ENCODE measurements at places on chromosomes 6 and 20.

GRCh38 chr20:47232518-47232917 lies 124.0 kb downstream of the ZMYND8 start:
- no peak for DNase-seq

DNA sequence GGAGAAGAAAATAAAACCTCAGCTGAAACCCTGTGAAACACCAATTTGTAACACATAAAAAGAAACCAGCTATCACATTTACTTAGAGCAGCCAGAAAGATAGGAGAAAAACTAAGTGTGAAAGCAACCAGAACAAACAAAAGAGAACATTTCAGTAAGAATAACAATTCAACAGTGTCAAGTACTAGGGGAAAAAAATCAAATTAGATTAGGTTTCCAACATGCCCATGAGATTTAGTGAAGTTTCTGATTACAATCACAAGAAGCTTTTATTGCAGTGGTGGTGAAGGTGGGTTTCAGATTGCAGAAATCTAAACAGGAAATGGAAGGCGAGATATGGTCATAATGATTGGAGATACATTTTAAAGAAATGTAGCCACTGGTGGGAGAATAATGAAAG lies 22.1 kb upstream of the TRDN start:
- no peak for DNase-seq

- no peak for DNase-seq
Observed at GRCh38 chr20:50804437-50805348, 9.8 kb downstream of the BCAS4 start.

GRCh38 chr6:111263837-111264236 lies 176.5 kb downstream of the SLC16A10 start:
- no peak for DNase-seq

- DNase-seq, result no peak
Observed at GRCh38 chr6:88775866-88776571, 187.4 kb downstream of the RNGTT start.

DNA sequence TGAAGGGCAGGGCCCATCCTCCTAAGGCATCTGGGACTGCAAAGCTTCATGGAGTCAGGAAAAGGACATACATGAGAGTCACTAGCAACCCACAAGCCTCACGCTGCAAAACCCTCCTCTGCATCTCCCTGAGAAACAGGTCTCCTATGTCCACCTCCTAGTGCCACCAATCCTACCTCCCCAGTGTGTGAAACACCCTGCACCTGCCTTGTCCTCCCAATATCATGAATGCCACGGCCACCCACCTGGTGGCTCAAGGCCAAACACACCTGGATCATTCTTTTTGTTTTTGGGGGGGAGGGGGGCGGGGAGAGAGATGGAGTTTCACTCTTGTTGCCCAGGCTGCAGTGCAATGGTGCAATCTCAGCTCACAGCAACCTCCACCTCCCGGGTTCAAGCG lies 90.5 kb downstream of the ZMYND8 start:
- no peak for DNase-seq

GRCh38 chr6:169074526-169074925 lies 179.1 kb downstream of the THBS2 start:
- no peak for DNase-seq

DNA sequence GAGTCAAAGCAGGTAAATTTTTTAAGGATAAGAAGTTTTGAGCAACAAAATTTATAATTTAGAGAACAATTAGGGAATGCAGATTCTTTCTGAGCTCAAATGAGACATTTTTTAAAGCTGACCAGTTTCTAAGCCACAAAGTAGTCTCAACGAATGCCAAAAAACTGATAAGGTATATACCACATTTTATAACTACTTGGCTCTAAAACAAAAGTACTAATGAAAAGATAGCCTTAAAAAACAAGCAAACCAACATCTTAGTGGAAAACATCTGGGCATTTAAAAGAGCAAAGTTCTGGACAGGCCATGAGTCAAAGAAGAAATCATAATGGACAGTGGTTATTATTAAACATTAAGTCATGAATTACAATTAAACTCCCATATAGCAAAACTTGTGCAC lies 23.2 kb upstream of the RNF146 start:
- DNase-seq, result no peak

DNA sequence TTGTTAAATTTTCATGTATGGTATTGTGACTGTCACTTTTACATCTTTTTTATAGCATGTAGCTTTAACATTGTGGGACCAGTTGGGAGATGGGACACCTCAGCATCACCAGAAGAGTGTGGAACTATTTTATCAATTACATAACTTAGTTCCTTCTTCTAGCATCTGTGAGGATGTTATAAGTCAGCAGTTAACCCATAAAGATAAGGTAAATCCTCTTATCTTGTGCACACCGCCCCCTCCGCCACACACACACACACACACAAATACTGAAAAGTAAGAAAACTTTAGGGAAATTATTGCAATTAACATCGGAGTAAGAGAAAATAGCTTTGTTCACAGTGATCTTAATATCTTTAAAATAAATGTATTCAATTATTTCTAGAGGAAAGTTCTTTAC lies 60.9 kb downstream of the PGM3 start:
- DNase-seq, result no peak

DNA sequence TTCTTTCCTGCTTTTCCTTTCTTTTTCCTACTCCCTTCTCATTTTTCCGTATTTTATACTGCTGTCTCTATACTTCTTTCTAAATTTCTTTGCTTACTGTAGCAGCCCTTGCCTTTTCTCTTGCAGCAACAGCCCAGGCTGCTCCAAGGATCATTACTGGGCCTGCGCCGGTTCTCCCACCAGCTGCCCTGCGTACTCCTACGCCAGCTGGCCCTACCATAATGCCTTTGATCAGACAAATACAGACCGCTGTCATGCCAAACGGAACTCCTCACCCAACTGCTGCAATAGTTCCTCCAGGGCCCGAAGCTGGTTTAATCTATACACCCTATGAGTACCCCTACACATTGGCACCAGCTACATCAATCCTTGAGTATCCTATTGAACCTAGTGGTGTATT lies 148.8 kb downstream of the QKI start:
- no peak for DNase-seq

DNA sequence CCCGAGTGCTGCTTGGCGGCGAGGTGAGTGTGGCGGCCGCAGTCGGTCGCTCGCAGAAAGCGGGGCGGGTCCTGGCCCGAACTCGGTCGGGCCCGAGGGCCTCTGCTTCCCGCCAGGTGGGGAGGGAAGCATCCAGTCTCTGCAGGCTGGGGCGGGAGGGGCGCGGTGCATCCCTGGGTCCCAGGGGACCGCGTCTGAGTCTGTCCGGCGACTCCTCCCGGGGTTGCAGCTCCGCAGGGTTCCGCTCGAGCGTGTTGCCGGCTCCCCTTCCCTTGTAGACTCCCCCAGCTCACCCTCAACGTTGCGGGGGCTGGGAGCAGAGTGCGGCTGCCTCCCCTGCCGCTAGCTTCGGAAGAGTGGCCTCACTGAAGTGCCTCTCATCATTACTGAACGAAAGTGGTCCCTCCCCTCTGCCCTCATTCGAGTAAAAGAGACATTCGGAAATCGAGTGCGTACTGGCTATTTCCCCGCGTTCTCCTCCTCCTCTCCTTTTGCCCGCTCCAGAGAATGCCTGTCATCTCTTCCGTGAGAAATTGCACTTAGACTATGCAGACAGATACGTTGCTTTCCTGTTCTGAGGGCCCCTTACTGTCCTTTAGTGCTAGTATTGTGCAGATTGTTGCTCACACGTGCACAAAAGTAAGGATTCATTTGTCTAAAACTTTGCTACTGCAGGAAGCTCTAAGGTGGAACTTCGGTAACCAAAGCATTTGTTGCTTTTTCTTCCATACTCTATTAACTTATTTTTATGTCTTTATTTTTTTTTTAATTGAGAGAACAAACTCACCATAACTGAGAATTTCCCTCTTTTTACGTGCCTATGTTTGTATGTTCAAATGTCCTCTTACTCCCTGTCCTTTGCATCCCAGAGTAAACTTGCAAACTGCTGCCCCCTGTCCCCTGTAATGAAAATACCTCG lies 751 bp downstream of the MAP3K4 start:
- DNase-seq, result peak; percentile 44

GRCh38 chr6:161679980-161680538 lies 406.2 kb upstream of the AGPAT4 start:
- no peak for DNase-seq

GRCh38 chr6:17705778-17706579 lies 746 bp downstream of the NUP153 start:
- no peak for DNase-seq

DNA sequence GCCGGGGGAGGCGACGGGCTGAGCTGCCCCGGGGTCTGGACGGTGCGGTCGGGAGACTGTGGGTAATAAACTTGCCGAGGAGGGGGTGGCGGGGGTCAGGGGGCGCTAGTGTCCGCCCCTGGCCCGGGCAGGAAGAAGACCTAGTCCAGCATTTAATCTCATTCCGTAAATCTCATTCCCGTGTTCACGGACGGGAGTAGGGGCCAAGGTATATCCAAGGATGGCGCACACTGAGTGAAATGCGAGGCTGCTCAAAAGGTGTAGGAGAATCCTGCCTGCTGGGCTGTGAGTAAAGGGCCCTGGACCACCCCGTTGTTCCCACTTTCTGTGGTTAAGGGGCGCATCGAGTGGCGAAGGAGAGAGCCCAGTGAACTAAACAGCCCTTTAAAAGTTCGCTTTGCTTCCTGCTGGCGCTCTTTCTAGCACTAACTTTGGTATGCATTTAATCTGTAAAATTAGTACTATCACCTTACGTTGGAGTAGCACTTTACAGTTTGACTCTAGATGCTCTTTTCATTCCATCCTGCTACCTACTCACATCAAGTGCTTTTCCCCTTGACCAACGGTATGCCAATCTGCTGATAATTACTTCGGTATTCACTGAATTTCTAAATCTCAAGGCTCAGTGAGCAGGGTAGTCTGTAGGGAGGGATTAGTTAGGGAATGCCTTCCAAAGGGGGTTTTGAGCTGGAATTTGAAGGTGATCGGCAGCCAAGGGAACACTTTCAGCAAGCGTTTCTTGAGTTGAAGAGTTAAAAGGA lies 730 bp downstream of the PARD6B start:
- no peak for DNase-seq

DNA sequence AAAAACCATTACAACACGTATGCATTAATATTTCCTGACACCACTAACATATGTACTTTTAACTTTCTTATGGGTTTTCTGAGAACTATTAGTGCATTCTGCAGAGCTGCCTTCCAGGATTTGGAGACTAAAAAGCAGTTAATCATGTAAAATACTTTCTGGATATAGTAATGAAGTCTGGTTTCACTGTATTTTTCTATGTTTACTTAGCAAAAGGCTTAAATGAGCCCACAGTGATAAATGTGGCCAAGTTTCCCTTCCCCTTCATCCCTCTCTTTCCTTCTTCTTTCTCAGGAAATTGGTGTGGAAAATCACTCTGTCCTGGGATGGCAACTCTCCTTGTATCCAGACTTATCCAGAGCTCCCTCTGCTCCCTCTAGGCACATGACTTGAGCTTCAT lies 29.7 kb upstream of the ENPP1 start:
- no peak for DNase-seq

GRCh38 chr6:77456531-77457248 lies 6.6 kb downstream of the HTR1B start:
- DNase-seq, result no peak

DNA sequence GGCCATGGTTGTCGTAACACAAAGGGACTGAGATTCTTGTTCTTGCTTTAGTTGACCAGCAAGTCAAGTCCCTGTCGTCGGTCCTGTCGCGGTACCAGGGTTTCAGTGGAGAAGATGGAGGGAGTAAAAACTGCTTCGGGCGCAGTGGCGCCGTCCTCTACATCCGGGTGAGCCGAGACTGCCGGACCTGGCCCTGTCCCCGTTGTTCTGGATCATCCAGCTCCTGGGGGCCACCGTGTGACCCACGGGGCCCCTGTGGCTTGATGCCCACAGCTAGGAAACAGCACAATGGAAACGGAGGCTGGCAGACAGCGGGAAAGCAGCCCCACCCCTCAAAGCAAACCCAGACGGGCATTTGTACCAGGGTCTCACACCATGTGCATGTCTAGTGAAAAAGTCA lies 15.0 kb downstream of the MTG2 start:
- no peak for DNase-seq

DNA sequence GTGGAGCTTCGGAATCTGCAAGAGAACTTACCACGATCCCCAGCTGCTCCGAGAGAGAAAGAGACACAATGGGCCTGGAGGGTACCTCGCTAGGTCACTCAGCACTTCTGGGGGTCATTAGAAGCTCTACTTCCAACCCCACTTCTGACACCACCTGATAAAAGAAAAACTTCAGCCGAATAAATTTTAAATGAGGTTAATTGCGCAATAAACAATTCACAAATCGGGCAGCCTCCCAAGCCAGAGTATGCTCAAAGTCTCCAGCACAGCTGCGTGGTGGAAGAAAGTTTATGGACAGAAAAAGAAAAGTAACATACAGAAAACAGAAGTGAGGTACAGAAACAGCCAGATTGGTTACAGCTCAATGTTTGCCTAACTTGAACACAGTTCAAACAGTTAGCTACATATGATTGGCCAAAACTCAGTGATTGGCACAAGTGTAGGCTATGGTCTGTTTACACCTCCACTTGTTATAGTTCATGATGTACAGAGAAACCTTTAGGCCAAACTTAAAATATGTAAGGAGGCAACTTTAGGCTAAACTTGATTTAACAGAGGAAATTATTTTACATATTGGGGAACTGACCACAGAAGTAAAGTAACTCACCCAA lies 52.6 kb downstream of the COL11A2 start:
- DNase-seq, result no peak

GRCh38 chr6:28137505-28137981 lies 4.1 kb upstream of the ZKSCAN8 start:
- DNase-seq, result no peak

DNA sequence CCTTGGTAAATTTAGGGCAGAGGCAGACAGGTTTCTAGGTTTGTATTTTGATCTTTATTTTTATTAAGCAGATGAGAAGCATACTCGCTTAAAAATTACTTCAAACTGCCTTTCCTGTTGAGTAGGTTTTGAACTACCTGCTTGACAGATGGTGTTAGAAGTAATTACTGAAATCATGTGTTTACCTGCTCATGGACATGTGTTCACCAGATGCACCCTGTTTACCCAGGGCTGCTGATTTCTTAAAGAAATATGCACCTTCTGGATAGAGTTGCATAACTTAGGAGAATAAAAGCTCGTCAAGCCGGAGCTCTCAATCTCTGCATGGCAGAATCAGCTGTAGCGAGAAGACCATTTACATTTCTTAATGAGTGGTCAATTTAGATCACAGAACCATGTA lies 165.1 kb downstream of the CDKAL1 start:
- DNase-seq, result peak; percentile 16

DNA sequence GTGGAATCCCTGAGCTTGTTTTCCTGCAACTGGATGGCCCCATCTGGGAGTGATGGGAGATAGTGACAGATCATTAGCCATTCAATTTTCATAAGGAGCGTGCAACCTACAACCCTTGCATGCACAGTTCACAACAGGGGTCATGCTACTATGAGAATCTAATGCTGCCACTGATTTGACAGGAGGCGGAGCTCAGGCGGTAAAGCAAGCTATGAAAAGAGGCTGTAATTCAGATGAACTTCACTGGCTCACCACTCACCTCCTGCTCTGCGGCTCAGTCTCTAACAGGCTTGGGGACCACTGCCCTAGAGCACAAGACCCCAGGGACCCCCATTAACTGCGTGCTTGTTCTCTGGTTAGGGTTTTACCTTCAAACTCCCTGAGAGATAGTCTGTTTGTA lies 12.4 kb upstream of the TREML4 start:
- no peak for DNase-seq

GRCh38 chr6:148414836-148415235 lies 72.2 kb downstream of the SASH1 start:
- DNase-seq, result no peak
